Thymus (tissue), 14 donors: ENCODE measurements at places on chromosomes 2 and 18.

- DNase-seq = no peak
These were observed 866.5 kb upstream of the VRK2 start for GRCh38 chr2:57180042-57180567.

DNA sequence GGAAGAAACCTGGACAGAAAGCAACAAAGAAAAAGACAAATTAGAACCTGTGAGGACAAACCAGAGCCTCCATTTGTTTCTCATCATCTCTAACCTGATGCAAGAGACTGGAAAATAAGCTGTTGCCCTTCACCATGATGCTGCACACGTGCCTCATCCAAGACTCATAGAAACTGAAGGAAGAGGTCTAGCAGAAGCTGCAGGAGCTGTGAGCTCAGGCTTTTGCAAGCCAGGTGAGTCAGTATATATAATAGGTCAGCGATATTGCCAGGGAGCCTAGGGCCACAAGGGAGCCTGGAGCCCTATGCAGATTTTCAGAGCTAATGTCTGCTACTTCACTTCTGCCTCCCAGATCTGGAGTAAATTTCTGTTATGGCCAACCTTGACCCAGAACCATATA, 163.1 kb downstream of the LNPK start:
- DNase-seq = no peak

- DNase-seq = no peak
These were observed 14.7 kb upstream of the ATP6V1B1 start for GRCh38 chr2:70921031-70921430.

- no peak for DNase-seq
These were observed 216.1 kb upstream of the FSIP2 start for GRCh38 chr2:185522472-185522871.

- no peak for DNase-seq
These were observed 191.2 kb downstream of the IRS1 start for GRCh38 chr2:226608451-226608850.

DNA sequence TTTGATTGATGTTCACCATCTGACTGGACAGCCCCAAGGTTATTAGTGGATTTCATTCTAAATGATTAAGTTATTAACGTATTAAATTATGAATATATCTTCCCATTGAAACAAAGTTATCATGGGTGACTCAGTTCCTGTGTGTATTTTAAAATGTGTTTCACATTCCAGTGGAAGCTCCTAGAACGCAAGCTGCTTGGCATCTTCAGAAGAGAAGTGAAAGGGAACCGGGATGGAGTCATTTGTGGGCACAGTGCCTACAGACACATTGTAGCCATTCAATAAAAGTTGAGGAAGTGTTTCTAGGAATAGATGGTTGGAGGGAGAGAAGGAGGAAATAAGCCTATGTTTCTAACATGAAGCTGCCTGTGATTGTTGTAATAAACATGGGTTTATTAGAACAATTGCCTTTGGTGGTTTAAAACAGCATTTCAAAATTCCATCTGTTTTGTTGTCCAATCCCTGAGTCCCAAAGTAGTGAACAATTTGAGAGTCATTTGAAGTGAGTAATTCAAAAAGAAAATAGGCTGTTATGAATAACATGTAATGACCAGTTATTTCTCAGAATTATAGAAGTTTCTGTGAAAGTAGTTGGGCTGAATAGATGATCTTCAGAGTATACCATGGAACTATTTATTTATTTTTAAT, 143.5 kb downstream of the PKP4 start:
- no peak for DNase-seq

DNA sequence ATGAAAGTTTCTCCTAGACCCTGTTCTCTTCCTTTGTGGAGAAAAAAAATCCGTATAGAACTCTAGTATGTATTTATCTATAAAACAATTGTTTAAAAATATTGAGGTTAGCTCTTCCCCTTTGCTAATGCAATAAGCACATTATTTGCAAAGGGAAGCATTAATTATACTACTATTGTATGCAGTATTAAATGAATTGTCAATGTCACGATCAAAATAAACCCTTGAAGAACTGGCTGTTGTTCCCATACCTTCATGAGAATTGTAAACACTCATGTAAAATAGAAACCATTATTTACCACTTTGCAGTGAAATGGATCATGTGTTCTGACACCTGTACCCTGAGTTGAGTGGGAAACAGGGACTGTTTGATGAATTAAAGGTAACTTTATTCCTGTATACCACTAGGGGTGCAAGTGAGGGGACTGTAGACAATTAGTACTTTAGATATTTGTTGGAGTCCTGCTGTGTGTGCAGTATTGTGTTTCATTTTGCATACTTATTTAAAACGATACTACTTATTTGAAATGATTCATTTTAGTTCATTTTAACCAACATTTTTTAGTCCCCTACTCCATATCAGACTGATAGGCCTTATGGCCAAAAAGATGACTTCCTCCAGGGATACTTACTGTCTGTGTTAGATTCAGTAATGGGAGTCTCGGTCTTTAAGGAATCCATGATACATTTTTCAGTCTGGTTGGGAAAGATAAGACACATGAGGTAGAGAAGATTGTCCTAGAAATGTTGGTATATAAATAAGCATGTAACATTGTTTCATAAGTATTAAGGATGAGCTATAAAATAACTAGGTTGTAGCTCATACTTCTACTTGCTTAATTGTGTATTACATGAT, 7.9 kb downstream of the PKP4 start:
- DNase-seq = no peak

DNA sequence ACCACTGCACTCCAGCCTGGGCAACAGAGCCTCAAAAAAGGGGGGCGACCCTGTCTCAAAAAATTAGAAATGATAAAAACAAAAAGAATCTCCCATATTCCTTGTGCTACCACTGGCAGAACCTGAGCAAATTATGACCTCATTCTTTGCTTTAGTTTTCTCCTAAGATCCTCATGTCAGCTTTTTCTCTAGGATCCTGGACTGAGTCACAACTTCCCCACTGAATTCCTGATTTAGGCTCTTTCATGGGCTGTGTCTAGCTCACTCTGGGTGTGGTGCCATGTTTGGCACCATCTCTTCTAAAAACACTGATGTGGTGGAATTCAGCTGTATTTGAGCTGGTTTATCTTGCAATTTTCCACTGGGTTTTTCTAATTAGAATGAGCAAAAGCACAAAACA, 37.1 kb downstream of the EXOC6B start:
- DNase-seq = no peak

GRCh38 chr2:130390460-130391057, 34.7 kb downstream of the PTPN18 start:
- DNase-seq = no peak

DNA sequence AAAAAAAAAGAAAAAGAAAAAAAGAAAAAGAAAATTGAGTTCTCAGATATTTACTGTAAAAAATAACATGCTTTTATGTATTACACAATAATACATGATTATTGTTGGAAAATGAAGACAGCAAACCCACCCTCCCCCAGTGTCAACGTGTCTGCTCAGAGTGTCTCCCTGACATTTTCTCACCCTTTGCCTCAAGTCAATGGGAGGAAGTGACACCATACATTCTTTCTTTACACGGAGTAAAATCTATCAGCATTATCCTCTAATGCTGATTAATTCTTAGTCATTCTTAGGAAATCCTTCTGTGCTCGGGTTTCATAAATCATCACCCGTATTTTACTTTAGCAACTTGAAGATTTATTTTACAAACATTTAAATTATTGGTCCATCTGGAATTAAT, 32.0 kb downstream of the CTAGE1 start:
- DNase-seq = no peak
